Activated B cell treated with CpG ODN at 0.5 μM for 24 hours (primary cell): ENCODE measurements at places on chromosomes 12 and 14.

DNA sequence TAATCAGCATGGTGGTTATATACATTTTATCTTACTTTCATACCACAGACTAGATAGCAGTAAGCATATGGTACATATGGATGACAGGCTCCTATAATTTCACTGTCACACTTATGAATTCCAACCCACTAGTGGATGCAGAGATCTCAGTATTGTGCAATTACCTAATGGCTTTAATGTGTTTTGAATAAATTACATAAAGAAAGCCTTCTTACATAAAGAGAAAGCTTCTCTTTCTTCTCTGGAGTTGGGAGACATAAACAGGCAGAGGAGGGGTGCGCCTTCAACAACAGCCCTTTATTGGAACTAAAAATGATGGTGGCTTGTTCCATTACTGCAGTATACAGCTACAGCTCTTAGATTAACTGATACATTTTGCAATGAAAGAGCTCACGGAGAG, 52.6 kb downstream of the SAV1 start:
- no peak for DNase-seq

DNA sequence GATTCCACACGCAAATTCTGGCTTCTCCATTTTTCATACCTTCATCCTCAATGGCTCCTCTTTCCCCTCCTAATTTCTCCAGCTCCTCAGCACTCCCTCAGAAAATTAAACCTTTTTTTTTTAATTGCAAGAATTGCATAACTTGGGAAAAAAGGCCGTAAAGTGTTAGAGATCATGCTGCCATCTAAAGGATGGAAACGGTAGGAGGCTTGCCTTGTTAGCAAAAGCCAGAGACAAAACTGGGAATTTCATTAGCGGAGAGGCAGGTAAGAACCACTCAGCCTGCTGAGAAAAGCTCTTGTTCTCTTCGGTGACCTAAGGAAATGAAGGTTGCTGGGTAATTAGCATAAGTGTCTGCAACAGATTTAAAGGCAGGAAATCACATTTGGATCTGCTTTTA, 204.3 kb downstream of the AEBP2 start:
- no peak for DNase-seq

GRCh38 chr14:92688434-92689375, 59.7 kb downstream of the LGMN start:
- no peak for DNase-seq

- DNase-seq, result no peak
Measured at GRCh38 chr12:45974883-45975282, 15.5 kb downstream of the SCAF11 start.

DNA sequence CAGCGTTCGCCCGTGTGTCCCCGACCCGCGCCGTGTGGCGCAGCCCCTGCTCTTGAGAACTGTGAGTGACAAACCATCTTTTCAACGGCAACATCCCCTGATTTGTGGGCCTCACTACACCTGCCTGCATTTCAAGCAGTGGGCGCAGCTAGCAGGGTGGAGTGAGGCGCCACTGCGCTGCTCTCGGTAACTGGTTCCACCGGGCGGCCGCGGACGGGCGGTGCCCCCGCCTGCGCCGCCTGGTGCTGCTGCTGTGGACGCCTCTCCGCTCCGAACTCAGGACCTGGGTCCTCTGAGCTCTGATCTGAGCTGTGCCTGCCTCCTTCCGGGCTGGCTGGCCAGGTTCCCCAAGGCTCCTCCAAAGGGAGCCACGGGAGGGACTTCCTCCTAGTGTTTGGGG, 5.9 kb upstream of the DEGS2 start:
- DNase-seq, result no peak

DNA sequence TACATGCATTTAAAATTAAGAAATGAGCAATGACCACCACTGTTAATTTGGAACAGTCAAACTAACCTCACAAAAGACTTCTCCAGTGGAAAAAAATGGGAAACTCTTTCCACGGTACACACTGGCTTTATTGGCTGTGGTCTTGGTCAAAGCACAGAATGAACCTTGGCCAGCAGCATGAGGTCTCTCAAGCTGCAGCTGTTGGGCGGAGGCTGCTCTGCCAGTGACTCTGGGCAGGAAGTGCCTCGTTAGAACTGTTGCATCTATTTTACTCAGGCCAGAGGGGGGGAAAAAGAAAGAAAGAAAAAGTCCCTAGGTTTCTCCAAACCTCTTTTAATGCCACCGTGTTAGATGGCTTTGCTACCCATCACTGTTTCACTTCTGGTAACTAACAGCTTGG, 279.8 kb upstream of the DIO2 start:
- no peak for DNase-seq
